NCI-H2081 (cell line): ENCODE measurements at places on chromosomes 2 and 18.

GRCh38 chr2:214019973-214020345, 390.9 kb upstream of the VWC2L start:
- no peak for DNase-seq

- DNase-seq = no peak
Measured at GRCh38 chr2:169275696-169276444, 86.5 kb downstream of the LRP2 start.

GRCh38 chr2:173750353-173750801, 214.8 kb downstream of the SP3 start:
- DNase-seq = peak; percentile 19

DNA sequence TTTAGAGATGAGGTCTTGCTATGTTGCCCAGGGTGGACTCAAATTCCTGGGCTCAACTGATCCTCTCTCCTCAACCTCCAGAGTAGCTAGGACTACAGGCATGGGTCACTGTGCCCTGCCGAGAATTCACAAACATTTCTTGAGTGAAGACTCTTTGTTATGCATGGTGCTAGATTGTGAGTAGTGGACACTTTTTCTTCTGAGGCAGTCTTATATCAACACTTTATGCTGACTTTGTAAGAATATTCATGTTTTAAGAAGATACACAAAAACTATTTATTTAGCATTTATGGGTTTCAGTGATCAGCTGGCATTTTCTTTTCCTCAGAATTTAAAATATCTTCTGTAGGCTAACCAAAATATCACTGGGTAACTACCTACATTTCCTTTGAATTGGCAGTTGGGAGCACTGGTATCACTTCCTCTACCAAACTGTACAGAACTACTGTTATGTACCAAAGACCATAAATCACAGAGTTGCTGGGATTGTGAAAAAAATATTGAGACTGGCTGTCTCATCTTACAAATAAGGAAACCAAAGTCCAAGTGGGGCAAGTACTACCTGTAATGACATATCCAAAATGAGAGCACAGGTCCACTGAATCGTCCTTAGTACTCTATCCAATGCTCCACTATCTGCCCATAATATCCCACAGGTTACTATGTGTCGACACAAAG, 34.0 kb downstream of the DOCK10 start:
- no peak for DNase-seq

- no peak for DNase-seq
Measured at GRCh38 chr18:72161691-72162090, 382.5 kb downstream of the CBLN2 start.

GRCh38 chr2:236177967-236178889, 10.0 kb upstream of the GBX2 start:
- DNase-seq = peak; percentile 43

- no peak for DNase-seq
Measured at GRCh38 chr2:207341804-207342203, 176.1 kb upstream of the KLF7 start.

DNA sequence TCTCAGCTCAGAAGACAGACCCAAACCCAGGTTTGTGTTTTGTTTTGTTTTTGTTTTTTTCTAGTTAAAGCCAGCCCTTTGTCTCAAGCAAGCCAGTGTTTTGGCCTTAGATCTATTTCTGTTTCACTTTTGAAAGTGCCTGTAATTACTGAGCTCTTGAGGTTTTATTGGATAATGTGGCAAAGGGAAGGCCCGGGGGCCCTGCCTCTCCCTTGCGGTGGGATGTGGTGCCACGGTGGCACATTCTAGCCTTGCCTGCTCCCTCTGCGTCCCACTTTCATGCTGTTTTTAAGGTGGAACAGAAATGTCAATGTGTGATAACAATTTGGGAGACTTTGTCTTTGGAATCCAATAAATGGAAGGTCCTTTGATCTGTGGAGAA, 2.5 kb downstream of the HPCAL1 start:
- DNase-seq = no peak

GRCh38 chr2:54578648-54579045, 122.5 kb downstream of the SPTBN1 start:
- no peak for DNase-seq

- no peak for DNase-seq
Measured at GRCh38 chr2:98908931-98909316, 27.1 kb downstream of the CRACDL start.

- no peak for DNase-seq
Measured at GRCh38 chr2:12549641-12550040, 167.1 kb upstream of the TRIB2 start.

- DNase-seq = no peak
Measured at GRCh38 chr2:165248238-165248637, 9.0 kb downstream of the SCN2A start.

DNA sequence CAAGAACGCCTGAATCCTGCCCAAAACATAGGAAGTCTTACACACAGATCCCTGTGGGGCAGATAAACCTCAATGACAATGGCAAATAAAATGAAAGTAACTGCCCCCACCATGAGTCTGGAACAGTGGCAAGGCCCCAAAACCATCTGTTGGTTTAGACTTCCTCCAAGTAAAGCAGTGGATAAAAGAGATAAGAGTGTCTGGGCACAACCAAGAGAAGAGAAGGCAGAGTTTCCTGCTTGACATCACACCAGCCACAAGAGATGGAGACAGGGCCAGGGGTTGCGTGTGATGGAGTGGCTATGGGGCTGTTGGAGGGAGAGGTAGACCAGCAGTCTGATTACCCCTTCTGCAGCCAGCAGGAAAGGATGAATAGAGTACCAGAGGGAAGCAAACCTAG, 212.1 kb upstream of the POU3F3 start:
- DNase-seq = no peak

- peak; percentile 40 for DNase-seq
Measured at GRCh38 chr18:9914584-9915290, 921 bp downstream of the VAPA start.

DNA sequence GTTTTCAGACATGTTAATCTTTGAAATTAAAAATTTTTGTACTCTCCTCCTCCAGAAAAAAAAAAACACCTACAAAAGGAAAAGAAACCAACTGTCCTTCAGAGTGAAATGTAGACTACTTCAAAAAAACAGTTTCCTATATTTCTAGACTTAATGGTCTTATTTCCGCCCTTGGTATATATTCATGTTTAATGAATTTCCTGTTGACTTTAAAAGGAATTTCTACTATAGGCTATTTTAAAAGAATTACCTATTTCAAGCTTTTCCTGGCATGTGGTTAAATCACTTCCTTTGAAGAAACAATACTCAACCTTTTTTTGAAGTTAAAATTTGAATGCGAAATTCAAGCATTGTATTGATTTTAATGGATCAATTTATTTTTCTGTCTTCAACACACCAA, 29.2 kb downstream of the GULP1 start:
- no peak for DNase-seq

DNA sequence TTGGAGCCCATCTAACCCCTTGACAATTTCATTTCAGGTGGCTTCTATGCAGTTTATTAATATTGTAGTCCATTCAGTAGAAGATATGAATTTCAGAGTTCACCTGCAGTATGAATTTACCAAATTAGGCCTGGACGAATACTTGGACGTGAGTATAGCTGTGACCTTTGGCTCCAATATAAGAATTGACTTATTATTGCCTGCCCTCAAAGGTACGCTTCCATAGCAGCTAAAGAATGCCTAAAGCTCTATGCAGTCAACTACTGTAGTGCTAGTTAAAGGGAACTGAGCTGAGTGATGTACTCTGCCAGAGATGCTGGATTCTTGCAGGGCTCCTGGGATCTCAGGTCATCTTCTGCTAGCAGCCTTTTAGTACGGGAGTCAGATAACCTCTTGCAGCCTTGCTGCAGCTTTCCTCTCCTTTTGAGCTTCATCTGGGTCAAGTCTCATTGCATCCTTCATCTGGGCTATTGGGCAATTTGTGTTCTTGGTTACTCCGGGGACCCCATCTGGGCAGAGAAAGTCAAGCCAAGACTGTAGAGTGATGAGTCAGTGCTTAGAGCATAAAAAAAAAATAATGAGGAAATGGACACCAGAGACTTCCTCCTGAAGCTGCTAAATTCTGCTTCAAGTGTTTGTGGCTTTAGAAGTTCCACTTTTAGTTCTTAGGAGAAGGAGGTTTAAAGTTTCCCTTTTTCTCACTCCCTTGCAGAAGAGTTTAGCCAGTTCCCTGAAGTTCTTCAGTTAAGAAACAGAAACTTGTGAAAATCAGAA, 105.6 kb downstream of the PRPF40A start:
- DNase-seq = no peak

DNA sequence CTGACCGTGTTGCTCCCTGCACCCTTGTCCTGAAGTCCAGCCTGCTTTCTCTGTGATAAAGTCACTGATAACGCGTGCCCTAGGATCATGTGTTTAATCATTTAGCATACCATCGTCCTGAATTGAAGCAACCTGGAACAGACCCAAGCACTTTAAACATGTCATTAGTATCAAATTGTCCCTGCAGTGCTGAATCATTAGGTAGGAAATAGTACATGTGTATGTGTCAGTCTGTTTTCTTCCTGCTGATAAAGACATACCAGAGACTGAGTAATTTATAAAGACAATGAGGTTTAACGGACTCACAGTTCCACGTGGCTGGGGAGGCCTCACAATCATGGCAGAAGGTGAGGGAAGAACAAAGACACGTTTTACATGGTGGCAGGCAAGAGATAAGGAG, 2.8 kb downstream of the ASB18 start:
- no peak for DNase-seq

GRCh38 chr18:30333310-30333709, 709.2 kb downstream of the DSC3 start:
- DNase-seq = no peak

DNA sequence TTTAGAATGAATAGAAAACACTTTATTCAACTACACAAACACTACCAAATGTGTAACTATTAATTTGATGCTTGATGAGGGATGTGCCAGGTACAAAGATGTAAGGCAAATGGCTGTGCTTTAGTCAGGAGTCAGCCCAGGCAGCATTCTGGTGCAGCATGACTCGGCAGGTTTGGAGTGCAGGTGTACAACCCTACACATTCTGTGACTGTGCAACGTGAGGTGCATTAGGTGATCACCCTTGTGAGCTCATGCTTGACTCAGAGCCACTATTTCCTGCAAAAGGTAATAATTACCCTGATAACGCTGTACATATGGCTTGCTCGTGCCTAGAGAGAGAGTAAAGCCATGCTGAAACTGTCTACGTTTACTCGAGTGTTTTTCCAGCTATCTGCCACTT, 288.7 kb upstream of the DSEL start:
- peak; percentile 10 for DNase-seq

DNA sequence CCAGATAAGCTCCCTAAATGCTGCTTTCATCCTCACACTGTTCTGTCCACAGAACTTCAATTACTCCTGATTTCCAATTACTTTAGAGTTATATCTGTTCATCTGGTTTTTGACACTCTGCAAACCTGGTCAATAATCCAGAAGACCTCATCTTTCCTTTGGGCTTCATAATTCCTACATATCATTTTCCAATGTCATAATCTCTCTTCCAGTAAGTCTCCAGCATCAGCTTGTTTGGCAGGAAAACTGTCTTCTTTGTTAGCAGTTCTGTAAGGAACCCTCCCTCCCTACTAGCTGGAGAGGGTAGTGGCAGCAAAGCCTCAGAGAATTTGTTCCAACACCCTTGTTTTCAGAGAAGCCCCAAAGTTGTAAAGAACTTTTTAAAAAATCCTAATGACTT, 11.9 kb upstream of the SLC14A1 start:
- DNase-seq = no peak

- no peak for DNase-seq
Measured at GRCh38 chr2:215137741-215138340, 585 bp downstream of the ABCA12 start.

DNA sequence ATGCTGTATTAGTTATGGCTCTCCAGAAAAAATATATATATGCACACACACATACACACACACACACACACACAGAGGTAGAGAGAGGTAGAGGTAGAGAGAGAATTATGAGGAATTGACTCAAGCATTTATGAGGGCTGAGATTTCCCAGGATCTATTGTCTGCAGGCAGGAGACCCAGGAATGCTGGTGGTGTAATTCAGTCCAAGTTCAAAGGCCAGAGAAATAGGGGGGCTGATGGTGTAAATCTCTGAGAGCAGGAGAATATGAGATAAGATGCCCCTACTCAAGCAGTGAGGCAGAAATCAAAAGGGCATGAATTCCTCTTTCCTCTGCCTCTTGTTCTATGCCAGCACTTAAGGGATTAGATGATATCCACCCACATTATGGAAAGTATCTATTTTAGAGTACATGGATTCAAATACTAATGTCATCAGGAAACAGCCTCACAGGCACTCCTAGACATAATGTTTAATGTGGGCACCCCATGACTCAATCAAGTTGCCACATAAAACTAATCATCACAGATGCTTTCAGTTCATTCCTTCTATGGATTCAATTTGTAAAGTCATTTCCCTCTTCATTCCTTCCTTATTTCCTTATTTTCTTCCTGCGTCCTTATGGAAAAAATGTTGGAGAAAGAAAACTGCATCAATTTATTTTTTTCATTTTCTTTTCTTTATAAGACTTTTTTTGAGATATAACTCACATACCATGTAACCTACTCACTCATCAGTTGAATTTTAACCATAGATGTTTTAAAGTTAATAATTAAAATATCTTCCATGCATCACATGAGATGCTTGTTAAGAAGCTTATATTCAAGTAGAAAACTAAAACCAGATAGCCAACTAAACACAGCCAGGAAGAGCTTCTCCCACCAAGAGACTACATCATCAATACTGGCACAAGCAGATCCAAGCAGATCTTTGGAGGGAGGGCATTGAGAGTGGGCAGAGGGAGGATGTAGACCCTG, 406.2 kb downstream of the MBD2 start:
- no peak for DNase-seq

DNA sequence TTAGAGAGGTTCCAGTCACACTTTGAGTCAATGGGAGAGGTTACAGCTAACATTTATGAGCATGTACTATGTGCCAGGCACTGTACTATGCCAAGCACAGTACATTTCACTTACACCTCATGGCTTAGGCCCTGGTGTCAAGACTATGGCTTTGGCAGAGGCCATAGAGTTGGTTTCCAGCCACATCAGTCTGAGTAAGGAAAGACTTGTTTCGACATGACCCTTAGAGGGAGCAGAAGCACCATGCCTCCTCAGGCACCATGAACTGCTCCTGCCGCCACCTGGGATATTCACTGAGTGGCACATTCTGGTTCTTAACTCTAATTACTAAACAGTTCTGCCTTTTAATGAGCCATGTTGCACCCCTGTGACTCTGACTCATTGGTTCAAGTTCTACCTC, 12.7 kb downstream of the DGUOK start:
- no peak for DNase-seq

DNA sequence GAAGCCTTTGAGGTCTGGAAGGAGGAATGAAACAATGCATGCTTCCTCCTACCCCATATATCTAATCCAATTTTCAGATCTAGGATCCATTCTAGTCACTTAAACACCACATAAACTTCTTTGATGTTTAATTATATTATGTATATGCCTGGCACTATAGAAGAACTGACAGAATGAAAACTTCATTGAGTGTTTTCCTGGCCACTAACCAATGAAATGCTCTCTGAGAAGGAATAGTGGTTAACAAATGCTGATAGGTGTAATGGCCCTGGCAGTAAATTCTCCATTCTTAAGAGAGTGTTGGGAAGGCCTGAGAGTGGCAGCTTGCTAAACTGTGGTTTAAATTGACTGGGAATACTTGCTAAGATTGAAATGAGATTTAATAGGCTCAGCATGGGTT, 710.0 kb downstream of the LRRTM4 start:
- DNase-seq = no peak
